Left lobe of liver (tissue), 2 donors: ENCODE measurements at places on chromosomes 2 and 18.

DNA sequence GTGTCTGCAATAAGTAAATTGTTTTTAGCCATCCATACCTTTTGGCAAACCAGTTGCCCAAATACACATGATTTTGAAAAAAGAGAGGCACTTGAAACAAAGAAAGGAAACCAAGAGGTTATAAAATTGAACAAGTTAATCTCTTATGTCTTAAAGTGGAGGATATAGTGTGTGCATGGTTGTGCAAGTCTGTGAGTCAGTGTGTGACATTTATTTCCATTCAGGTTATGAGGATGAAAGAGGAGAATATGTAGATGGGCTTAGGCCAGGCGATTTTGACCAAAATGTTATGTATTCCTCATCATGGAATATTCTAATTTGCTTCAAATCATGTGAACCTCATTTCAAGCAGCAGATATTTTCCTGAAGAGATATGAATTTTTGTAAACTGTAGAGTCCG, 123.3 kb downstream of the SETBP1 start:
- no peak for DNase-seq

GRCh38 chr2:69253112-69253511, 133.9 kb downstream of the GFPT1 start:
- DNase-seq = no peak

- no peak for DNase-seq
These were observed 118.7 kb downstream of the LYPD6B start for GRCh38 chr2:149156971-149157740.

- no peak for DNase-seq
These were observed 92.1 kb downstream of the SLC8A1 start for GRCh38 chr2:40359811-40360210.

GRCh38 chr18:68722821-68723220, 7.9 kb upstream of the TMX3 start:
- DNase-seq = no peak

DNA sequence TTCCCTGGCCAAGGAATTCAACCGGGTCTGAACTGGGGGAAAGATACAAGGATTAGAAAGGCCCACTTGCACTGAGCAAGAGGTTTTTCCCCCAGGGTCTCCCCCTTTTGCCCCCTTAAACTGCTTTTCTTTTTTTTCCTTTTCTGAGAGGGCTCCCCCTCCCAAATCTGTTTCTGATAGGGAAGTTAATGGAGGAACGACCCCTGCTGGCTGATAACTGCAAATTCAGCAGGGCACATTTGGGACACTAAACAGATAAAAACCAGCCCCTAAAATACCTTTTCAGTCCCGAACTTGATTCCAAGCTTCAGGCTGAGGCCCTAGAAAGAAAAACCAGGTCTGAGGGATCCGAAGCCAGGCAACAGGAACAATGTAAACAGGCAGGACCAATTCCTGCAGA, 1012.4 kb upstream of the CRIM1 start:
- no peak for DNase-seq

GRCh38 chr18:6546229-6546628, 131.5 kb upstream of the L3MBTL4 start:
- DNase-seq = no peak

DNA sequence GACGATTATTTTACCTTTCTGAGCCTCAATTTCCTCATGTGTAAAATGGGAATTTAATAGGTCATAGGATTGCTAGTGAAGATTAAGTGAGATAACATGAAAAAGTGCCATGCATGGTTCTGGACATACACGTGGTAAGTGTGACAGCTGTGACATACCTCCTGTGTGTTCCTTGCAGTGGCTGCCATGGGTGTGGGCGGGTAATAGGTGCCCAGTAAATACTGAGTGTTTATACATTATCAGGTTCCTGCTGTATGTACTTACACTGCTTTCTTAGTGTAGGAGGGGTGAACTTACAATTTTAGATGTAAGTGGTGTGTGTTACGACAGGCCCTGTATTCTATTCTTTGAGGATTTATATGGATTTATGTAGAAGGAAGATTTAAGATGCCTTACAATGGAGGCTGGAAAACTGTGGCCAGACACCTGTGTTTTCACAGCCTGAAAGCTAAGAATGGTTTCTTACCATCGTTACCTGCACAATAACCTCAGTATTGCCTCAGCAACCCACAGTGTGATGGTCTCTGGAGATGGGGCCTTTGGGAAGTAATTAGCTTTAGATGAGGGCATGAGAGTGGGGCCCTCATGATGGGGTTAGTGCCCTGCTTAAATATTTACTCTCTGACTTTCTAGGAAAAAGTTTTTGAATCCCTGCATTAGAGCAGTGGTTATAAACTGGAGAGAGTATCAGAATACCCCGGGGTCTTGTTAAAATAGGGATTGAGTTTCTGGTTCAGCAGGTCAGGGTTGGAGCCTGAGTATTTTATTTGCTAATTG, 78.1 kb downstream of the ASAP2 start:
- DNase-seq = no peak

GRCh38 chr2:61135510-61135909, 26.5 kb upstream of the C2orf74 start:
- no peak for DNase-seq

DNA sequence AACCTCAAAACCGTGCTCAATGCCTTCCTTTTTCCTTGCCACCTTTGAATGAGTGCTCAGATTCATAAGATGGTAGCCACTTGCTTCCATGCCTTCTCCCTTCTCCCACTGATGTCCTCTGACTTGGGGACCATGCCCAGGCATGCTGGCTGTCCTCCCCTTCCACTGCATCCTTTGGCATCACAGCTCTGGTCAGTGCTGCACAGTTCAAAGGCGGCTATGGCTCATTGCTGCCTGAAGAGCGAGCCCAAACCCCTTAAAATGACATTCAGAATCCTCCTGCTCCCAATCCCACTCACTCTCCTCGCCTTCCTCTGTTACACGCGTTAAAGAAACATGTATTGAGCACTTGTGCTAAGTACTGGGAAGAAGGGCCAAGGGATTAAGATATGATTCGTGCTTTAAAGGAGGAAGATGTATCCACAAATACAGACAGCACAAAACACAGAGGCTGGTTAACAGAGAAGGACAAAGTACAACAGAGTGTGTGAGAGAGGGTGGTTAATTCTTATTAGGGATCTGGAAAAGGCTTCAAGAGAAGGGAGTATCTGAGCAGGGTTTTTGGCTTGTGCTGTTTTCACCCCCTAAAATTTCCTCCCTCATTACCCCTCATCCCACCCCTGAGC, 81.8 kb downstream of the CERKL start:
- no peak for DNase-seq
